ENCODE measurements at places on chromosomes 5 and 9.

- DNase-seq, result no peak
These were observed at the start of gene PCDHB4 for GRCh38 chr5:141121563-141121962. PCDHB4 (plus strand) TSS chr5:141121818; CDS start chr5:141121999, 181 bp downstream.

DNA sequence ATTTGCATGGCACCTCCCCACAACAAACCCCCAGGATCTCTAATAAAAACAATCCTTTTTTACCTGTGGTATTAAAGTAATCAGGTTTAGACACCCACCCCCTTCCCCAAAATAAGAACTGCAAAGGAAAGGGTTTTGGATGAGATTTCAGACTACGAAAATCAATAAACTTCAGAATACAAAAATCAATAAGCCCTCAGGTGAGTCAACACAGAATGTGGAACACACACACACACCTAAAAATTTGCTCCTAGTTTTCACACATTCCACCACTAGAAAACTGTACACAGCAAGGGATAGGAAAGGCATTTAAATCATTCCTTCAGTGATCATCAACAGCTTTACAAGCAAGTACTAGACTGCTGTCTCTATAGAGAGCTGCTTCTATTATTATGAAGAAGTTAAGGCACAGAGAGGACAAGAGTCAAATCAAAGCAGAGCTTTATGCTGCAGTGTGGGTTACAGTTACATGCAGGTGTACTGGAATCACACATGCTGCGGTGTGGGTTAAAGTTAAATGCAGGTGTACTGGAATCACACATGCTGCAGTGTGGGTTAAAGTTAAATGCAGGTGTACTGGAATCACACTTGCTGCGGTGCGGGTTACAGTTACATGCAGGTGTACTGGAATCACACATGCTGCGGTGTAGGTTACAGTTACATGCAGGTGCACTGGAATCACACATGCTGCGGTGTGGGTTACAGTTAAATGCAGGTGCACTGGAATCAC, 36.3 kb downstream of the PFDN1 start:
- no peak for DNase-seq

GRCh38 chr5:163104464-163104863, 332.9 kb upstream of the CCNG1 start:
- DNase-seq, result no peak

- DNase-seq, result no peak
These were observed 25.6 kb upstream of the HMGCS1 start for GRCh38 chr5:43338862-43339261.

DNA sequence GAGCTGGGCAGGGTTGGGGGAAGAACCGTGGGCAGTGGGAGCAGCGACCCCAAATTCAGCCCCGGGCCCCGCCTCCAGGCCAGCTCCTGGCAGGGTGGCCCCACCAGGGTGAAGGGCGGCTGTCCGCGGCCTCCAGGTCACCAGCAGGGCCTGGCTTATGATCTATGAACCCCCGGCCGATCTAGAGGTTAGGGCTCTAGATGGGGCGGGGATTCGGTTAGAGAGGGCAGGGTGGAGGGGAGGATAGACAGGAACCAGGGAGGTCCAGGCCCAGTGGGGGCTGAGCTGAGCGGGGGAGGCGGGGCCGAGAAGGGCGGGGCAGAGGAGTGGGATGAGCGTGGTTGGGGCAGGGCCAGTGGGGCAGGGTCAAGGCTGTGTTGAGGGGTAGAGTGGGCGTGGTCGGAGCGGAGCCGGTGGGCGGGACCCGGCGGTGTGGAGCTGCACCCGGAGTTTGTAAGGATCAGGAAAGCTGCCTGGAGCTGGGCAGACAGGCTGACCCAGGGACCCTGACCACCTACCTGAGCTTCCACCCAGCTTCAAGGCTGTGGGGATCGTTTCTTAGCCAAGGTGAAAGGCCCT, 29.3 kb upstream of the OBP2B start:
- DNase-seq, result no peak

- DNase-seq, result no peak
These were observed 6.6 kb downstream of the CDC14B start for GRCh38 chr9:96612966-96613589.

- DNase-seq, result no peak
These were observed 96.8 kb downstream of the INIP start for GRCh38 chr9:112621018-112621655.

- DNase-seq, result no peak
These were observed 2.6 kb upstream of the FOXB2 start for GRCh38 chr9:77016526-77017504.

GRCh38 chr9:124041817-124042116, 30.2 kb downstream of the LHX2 start:
- no peak for DNase-seq
